ENCODE measurements at places on chromosomes 6 and 20.

DNA sequence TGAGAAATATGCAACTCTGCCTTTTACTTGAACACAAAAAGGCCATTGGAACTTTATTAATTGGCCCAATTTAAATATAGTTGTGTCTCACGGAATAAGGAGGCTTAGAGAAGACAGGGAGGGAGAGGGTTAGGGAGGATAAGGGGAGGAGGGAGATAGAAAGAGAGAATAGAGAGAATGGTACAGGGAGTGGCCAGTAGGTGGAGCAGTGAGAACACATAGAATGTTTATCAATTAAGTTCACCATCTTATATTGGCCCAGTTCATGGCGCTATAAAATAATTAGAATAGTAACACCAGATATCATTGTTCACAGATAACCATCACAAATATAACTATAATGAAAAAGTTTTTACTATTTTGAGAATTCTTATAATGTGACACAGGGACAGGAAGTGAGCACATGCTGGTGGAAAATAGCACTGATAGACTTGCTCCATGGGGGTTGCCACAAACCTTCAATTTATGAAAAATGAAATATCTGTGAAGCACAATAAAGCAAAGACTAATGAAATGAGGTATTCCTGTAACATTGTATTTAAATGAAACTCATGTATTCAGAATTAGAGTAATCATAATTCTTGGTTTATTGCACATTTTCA is 374.1 kb upstream of the MANEA start:
- no peak for DNase-seq

DNA sequence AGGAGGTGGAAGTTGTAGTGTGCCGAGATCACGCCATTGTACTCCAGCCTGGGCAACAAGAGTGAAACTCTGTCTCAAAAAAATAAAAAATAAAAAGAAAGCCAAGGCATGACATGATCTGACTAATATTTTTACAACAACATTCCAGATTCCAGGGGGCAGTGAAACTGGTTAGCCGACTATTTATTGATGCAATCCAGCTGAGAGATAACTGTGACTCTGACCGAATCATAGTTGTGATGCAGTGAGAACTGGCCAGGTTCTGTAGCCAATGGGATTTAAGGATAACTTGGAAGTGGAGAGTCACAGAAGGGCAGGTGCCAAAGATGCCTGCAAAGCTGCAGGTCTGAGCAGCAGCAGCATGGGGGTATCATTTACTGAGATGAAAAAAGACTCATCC is 82.9 kb upstream of the TSHZ2 start:
- DNase-seq, result no peak

DNA sequence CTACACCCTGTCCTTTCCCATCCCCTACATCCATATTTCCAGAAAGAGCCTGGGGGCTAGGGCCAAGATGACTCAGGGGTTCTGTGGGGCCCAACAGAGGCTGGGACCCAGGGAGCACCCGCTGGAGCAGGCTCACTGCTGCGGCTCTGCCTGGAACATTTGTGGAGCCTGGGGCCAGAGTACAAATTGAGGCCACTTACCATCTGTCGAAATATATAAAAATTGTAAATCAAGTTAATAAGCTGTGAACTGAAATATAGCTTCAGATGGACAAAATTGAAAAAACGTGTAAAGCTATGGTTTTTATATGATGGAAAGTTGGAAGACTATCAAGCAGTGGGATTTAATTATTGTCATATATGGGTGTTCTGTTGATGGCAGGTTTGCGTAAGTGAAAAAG is 82.9 kb upstream of the ATXN1 start:
- no peak for DNase-seq

DNA sequence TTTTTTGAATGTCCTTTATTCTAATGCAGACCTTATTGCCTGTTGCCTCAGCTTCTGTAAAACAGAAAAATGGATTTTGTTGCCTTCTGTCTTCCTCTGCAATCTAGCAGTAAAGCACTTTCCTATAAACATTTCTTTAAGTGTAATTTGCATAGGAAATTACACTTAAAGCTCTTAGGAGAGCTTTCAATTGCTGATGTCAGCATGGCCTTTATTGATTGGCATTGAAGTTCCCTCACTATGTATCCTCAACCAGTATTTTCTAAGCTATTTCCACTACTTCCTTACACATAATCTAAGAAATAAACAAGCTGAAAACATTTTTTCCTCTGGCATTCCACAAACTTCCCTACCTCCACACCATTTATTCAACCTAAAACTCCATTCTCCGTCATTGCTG is 22.3 kb downstream of the ADGRG6 start:
- no peak for DNase-seq

DNA sequence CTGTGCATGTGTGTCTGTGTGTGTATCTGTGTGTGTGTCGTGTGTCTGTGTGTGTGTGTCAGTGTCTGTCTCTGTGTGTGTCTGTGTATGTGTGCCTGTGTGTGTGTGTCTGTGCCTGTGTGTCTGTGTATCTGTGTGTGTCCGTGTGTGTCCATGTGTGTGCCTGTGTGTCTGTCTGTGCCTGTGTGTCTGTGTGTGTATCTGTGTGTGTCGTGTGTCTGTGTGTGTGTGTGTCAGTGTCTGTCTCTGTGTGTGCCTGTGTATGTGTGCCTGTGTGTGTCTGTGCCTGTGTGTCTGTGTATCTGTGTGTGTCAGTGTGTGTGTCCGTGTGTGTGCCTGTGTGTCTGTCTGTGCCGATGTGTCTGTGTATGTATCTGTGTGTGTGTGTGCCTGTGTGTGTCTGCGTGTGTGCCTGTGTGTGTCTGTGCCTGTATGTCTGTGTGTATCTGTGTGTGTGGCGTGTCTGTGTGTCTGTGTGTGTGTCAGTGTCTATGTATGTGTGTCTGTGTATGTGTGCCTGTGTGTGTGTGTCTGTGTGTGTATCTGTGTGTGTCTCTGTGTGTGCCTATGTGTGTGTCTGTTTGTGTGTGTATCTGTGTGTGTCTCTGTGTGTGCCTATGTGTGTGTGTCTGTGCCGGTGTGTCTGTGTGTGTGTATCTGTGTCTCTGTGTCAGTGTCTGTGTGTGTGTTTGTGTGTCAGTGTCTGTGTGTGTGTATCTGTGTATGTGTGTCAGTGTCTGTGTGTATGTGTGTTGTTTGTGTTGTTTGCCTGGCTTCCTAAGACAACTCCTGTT is 11.6 kb downstream of the SNPH start:
- DNase-seq, result no peak

DNA sequence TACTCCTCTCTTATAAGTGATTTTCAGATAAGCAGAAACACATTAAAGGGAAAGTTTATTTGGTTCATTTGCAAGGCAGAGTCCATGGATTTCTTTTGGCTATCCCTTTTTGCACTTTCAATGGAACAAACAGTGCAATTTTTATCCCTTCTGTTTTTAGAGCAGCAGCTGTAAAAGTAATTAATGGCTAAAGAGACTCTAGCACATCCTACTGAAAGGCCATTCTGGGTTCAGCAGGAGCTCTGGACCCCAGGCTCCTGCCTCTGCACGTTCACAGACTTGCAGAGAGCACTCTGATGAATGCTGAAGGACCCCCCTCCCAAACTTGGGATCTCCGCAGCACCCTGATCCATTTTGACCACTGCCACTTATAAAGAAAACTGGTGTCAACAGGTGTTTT is 40.3 kb upstream of the PDE7B start:
- no peak for DNase-seq

GRCh38 chr6:148509800-148510581 is 167.4 kb downstream of the SASH1 start:
- no peak for DNase-seq

DNA sequence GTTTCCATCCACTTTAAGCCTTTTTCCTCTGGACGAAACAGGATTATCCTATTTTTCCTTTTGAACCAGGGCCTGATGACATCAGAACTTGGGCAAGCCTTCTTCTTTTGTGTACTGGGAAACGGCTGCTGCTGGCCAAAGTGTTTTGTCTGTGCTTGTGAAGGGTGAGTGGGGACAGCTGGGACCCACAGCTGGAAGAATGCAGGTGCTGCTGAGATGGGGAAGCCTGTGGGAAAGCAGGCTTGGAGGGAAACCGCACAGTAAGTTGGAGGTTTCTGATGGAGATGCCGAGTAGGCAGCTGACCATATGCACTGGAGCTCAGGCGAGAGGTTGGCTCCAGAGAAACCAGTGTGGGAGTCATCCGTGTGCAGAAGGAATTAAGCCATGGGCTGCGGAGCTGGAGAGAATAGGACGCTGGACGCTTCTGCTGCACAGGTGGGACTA is 8.5 kb upstream of the PSMG4 start:
- no peak for DNase-seq

DNA sequence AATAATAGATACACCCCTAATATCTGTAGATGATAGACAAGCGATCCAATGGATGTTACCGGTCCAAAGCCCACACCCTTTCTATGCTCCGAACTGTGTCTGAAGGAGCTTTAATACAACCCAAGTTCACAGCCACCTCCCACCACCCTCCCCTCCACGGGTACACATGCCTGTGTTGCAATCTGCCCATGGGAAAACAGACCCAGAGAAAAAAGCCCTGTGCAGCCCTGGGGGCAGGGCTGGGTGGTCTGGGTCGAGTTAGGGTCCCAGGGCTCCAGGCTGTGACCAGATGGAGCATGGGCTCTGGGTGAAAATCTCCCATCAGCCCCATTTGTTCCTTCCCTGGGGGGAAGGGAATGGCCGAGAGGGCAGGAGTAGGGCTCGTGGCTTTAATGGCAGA is 65.8 kb downstream of the BANF2 start:
- no peak for DNase-seq

- no peak for DNase-seq
Measured at GRCh38 chr6:157198425-157199279, 124.7 kb downstream of the TMEM242 start.

DNA sequence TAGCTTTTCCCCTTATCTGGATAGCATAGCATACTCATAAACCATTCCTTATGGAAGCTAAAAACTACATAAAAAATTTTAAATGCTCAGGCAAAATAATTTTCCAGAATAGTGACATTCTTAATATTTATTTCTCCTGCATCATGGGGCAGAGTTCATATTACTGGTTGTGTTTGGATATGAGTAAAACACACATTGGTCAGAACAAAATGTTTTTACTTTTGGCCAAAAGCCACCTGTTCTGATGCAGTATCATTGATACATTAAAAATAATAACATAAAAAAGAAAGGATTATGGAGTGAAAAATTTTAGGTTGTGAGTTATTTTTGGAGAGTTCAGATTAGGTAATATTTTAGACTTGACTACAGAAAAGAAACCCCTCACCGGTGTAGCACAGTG is 33.6 kb downstream of the TRAM2 start:
- no peak for DNase-seq

- DNase-seq, result no peak
Measured at GRCh38 chr20:31823360-31824124, 4.4 kb downstream of the MYLK2 start.

DNA sequence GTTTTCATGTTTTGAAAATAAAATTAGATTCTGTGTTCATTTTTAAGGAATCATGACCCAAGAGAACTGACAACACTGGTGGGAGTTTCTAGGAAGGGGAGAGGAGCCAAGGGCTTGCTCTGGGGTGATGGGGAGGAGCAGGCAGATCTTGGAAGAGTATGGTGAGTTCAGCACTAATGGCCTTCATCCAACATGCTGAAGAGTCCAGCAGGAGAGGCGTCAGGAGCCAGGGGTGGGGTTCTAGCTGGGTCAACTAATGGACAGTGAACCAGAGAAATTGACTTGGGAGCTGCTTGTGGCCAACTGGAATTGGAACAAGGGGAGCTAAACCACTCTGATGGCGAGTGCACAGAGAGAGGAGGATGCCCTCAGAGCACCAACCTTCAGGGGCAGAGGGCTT is 107.1 kb downstream of the MRPL14 start:
- DNase-seq, result no peak

DNA sequence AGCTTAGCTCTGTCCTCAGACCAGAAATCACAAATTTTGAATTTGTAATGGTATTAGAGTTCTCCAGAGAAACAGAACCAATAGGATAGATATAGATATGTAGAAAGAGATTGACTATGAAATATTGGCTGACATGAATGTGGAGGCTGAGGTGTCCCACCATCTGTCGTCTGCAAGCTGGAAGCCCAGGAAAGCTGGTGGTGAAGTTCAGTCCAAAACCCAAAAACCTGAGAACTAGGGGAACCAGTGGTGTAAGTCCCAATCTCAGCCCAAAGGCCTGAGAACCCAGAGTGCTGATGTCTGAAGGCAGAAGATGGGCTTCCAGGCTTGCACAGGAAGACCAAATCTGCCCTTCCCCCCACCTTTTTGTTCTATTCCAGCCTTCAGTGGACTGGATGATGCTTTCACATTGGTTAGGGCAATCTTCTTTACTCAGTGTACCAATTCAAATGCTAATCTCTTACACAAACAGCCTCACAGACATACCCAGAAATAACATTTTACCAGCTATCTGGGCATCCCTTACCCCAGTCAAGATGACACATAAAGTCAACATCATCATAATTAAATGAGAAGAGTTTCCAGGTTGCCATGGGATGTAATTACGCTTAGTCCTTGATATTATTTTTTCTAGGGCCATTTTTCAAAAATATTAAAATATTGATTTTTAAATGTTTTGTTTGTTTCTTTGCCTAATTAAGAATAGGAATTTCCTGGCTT is 570.8 kb downstream of the UTRN start:
- no peak for DNase-seq

DNA sequence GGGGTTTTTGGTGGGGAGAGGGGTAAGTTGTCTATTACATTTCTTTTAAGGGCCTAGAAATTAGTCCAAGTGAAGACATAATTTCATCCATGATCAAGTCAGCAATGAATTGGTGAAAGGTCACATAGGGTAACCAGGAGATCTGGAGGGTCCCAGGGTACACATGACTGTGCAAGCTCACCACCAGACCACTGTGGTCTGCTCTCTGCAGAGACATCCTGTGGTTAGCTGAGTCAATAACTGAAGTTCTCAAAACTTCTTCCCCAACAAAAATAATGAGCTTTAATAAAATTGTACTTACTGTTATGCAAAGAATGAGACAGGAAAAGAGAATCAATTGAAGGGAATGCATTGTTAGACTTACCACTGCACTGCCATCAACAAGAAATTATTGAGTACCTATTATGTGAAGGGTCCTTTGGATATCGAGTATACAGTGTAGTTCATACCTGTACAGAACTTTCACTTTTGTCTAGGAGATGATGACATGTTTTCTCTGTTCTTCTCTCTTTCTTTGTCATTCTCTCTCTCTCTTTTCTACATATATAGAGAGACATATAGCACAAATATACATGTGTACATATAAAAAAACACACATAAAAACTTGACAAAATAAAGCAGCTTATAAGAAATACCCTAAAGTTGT is 209.8 kb downstream of the GJA1 start:
- DNase-seq, result no peak
